ENCODE measurements at places on chromosomes 7 and 10.

GRCh38 chr10:71299071-71299785, 19.8 kb upstream of the SLC29A3 start:
- no peak for DNase-seq

DNA sequence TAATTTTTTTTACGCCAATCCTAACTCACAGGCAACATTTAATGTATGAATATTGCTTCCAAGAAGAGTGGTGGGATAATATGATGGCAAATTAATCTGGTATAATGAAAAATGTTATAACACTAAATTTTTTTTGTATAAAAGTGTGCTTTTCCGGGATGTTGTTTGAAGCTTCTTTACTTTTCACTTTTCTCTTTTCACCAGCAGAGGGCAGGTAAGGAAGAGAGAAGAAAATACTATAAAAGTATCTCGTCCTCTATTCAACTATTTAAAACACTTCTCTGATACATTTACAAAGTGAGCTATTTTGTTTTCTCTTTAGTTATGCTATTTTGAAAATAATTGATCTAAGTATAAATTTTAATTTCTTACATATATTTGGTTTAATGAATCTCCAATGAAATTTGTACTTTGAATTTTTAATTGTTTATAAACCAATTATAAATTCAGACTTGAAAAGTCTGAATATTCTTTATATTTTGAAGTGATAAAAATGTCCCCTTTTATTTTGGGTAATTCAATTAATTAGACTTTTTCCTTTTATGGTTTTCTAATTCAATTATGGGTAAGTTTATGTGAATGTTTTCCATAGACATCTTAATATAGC, 20.7 kb upstream of the CFTR start:
- peak; percentile 44 for DNase-seq

GRCh38 chr10:79350407-79351154, 3.3 kb downstream of the PPIF start:
- no peak for DNase-seq

DNA sequence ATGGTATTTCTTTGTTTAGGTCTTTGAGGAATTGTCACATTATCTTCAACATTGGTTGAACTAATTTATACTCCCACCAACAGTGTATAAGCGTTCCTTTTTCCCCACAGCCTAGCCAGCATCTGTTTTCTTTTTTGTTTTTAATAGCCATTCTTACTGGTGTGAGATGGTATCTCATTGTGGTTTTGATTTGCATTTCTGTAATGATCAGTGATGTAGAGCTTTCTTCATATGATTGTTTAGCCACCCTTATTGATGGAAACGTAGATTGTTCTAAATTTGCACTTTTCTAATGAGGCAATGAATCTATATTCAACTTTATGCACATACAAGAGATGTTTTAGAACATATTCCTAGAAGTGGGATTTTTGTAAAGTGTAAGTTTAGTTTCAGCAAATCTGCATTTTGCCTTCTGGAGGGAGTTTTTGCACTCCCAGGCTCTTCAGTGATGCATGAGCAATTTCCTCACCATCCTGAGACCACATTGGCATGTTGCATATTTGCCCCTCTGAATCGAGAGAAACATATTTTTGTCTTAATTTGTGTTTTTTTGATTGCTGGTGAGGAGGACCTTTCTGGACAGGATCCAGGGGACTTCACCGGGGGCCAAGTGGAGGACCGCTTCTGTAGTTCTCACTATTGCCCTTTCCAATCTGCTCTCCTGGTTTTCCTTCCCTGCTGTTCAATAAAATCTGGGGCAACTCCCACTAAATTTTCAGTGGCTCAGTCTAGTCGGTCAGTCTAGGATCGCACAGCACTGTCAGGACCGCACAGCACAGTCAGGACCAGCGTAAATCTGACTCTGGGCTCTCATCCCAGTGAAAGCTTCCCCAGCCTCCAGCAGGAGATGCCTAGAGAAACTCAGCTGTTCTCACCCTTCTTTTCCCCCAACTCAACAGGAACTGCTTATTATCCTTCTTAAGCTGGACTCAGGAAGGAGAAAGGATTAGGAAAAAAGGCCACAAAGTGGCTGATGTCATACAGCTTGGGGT, 157.0 kb downstream of the PTPN20 start:
- no peak for DNase-seq

DNA sequence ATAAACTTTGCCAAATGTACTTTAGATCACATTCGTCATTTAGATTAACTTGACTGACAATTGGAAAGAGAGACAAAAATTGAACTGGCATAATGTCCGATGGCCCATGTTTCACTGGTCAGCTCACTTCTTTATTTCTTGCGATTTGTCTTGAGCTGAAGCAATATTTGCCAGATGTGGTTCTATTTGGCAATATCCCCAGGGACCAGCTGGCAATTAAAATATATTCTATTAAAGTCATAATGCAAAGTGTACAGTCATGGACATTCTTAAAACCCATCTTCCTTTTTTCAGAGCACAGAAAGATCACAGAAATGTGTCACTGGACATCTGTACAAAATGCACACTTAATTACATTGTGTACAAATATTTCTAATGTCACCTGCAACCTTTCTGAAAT, 26.3 kb downstream of the NEBL start:
- no peak for DNase-seq

DNA sequence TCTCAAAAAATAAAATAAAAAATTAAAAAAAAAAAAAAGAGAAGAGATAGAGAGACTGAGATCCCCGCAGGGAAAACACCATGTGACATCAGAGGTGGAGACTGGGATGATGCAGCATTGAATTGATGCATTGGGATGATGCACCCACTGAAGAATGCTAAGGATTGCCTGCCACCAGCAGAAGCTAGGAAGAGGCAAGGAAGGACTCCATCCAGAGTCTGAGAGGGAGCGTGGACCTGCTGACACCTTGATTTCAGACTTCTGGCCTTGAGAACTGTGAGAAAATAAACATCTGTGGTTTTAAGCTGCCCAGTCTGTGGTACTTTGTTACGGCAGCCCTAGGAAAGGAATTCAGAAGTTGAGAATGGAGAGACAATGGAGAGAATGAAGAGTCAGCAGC, 89.8 kb upstream of the PRPS1L1 start:
- DNase-seq = peak; percentile 59

DNA sequence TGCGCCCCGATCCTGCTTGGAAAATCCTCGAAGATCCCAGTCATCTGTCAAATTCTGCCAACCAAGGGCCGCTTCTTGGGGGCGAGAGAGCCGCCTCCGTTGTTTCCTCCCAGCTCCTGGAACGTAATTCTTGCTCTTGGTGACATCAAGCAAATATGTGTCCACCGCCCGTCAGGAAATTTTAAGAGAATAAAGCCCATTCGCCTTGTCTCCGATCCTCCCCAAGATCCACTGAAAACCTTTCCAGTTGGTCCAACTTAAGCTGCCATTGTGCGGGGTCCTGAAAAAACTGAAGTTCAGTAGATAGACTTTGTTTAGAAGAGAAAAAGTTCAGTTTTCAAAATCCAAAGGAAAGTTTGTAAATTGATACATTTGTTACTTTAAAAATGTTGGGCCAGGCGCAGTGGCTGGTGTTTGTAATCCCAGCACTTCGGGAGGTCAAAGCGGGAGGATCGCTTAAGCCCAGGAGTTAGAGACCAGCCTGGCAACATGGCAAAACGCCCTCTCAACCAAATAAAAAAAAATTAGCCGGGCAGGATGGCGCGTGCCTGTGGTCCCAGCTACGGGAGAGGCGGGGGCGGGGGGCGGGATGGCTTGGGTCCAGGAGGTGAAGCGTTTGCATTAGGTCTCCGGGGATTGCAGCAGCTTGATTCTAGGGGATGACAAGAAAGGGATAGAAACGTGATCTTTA, 1.0 kb upstream of the ZNF800 start:
- no peak for DNase-seq

GRCh38 chr10:4635883-4636282, 190.1 kb upstream of the AKR1E2 start:
- DNase-seq = no peak

GRCh38 chr10:85100495-85100894, 772.1 kb downstream of the CCSER2 start:
- no peak for DNase-seq

DNA sequence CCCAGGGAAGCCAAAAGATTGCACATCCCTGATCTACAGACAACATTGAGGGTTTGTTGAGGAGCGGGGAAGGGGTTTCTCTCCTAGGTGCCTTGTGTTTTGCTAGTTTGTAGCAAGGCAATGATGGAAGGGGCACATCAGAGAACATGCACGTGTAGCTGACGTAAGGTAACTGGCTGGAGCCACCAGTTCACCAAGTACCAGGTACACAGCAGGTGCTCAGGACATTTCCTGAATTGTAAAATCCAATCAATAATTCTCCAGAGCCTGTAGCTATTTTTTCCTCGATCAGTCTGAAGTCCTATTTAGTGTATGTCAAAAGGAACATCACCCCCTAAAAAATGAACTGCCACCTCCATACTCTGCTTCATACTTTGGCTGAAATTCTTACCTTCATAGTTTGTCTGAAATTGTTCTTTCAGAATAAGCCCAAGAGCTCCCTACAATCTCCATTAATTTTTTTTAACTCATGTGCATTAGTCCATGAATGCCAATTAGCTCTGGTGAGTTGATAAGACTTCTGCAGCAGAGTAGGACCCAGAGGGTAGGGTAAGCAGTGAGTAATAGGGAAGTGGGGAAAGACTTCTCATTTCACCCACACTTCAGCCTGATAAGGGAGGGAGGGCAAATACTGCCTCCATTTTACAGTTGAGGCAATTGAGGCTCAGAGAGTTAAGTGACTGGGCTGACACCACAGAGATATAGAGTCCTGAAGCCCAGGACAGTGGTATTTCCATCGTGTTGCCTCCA, 36.0 kb upstream of the SLC26A3 start:
- DNase-seq = no peak

- DNase-seq = no peak
Observed at GRCh38 chr7:48563334-48563733, 361.0 kb upstream of the CDC14C start.

- DNase-seq = no peak
Observed at GRCh38 chr7:122468945-122469344, 164.4 kb upstream of the FEZF1 start.

DNA sequence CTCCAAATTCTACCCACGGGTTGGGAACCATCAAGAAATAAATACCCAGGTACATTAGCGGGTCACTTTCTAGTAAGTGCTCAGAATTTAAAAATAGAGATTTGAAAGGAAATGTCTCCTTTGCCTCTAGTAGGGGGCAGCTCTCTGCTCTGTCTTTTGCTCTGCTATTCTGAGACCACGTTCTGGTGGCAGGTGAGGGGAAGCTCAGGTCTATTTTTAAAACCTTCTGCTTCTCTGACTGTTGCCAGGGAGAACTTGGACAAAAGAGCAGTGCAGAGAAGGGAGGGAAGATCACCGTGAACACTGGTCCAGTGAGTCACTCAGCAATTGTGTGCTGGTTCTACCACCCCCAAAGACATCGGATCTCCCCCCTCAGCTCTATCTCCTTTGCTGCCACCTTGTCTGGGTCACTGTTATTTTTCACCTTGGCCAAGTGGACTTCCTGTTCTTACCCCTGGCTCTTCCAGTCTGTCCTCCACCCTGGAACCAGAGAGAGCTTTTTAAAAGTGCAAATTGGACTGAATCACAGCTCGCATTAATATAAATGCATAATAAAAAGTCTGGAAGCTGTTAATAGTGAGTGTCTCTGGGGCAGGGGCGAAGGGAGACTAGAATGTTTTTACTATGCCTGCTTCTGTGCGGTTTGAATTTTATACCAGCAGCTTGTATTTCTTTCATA, 72.4 kb upstream of the LOXL4 start:
- DNase-seq = peak; percentile 49

DNA sequence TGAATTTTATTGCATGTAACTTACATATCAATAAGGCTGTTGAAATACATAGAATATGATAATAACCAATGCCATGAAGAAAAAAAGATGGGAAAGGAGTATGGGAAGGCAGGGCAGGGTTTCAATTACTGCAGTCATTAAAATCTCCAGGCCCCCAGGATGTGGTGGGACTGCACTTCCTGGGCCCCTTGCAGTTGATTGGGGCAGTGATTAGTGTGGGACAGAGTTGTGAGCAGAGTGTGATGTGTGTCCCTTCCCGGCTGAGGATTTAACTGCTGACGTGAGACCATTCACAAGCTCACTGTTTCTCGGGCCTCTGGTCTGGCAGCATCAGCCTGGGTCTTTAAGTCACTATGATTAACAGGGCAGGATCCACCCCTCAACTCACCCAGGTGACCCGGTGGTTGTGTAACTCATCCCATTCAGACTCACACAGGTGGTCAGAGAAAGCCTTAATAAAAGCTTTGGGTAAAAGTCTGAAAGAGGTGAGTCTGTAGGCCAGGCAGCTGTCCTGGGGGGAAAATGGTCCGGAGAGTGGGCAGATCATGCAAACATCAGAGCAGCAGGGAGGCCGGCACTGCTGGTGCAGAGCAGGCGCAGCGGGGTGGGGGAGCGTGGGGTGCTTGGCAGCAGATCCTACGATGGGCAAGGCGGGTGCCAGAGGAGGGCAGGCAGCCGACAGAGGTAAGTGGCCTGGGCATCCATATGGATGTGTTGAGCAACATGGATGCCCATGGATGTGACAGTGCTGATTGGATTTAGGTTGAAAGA, 36.3 kb upstream of the WDFY4 start:
- no peak for DNase-seq

GRCh38 chr7:47535035-47535703, 46.7 kb downstream of the TNS3 start:
- DNase-seq = peak; percentile 48

DNA sequence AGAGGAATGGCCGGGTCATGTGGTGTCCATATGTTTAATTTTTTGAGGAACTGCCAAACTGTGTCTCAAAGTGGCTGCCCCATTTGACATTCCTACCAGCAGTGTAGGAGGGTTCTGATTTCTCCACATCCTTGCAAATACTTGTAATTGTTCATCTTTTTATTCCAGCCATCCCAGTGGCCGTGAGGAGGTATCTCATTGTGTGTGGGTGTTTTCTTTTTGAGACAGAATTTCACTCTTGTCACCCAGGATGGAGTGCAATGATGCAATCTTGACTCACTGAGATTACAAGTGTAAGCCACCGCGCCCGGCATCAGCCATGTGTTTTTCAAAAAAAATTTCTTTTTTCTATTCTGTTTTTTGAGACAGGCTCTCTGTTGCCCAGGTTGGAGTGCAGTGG, 38.7 kb upstream of the DLG5 start:
- DNase-seq = peak; percentile 91

- no peak for DNase-seq
Observed at GRCh38 chr10:99143011-99143410, 92.6 kb downstream of the HPSE2 start.

GRCh38 chr7:28807396-28807994, 150.6 kb downstream of the TRIL start:
- no peak for DNase-seq

GRCh38 chr10:30510184-30510931, 76.4 kb downstream of the MAP3K8 start:
- peak; percentile 74 for DNase-seq

GRCh38 chr10:86390337-86391120, 23.9 kb upstream of the GRID1 start:
- DNase-seq = no peak

Data from IMR-90 (cell line).